ENCODE measurements at places on chromosomes 11 and 22.
A peak's percentile ranks its signal among the peaks of the same experiment; 100 is the strongest.

GRCh38 chr11:71206186-71206585, 46.2 kb downstream of the SHANK2 start:
- no peak for DNase-seq

GRCh38 chr11:116225784-116226585, 546.8 kb downstream of the BUD13 start:
- no peak for DNase-seq

DNA sequence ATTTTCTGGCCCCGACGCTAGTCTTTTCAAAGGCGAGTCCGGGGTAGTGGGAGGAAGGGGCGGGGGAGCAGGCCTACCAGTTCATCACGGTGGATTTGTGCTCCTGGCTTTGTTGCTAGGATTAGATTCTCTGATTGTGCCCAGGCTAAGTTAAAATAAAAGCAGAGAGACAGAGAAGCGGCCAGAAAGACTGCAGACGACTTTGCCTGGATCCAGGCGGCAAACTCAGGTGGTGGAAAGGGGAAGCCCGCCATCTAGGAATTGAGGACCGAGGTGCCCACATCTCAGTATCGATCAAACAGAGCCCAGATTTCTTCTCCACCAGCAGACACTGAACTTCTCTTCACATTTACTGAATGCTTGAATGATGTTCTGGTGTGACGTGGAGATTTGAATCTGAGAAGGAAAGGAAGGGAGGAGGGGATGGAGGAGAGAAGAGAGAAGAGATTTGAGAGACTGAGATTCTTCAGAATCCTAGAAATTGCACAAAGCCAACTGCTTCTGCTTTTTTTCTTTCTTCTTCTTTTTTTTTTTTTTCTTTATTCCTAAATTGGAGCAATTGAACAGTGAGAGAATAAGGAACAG, 2.7 kb downstream of the FAT3 start:
- no peak for DNase-seq

- DNase-seq: no peak
These were observed 4.7 kb upstream of the HBE1 start for GRCh38 chr11:5274395-5274794.

GRCh38 chr11:10324474-10324873, 19.6 kb downstream of the ADM start:
- DNase-seq: no peak

DNA sequence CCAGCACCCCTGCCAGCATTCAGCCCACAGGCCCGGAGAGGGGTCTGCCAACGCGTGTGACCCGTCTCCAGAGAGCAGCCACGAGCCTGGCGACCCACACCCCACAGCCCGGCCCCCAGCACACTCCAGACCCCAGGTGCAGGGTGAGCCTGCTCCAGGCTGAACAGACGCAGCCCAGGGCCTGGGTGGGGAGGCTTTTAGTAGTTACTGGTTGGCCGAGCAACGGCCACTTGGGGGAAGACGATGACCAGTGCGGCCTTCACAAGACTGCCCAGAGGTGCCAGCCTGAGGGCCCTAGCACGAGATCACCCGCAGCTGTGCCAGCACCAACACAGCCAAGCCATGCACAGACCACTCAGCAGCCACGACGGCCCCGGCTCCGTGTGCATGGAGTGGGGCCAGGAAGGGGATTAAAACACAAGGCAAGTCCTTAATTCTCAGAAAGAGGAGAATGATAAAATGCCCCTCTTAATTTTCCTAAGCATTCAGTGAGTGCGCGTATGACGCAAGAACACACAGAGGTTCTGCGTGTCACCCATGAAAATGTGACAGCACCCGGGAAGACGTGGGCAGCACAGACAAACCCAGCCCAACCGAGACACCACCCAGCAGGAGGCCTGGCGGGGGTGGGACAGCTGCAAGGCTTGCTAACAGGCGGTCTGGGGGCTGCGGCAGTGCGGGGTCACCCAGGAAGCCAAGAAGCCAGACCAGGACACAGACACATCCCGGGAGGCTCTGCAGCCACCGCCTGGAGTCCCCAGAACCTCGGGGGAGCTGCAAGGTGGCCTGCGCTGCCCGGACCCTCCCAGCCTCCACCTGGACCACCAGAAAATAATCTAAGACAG, 47.6 kb downstream of the BRD1 start:
- peak; percentile 38 for DNase-seq

DNA sequence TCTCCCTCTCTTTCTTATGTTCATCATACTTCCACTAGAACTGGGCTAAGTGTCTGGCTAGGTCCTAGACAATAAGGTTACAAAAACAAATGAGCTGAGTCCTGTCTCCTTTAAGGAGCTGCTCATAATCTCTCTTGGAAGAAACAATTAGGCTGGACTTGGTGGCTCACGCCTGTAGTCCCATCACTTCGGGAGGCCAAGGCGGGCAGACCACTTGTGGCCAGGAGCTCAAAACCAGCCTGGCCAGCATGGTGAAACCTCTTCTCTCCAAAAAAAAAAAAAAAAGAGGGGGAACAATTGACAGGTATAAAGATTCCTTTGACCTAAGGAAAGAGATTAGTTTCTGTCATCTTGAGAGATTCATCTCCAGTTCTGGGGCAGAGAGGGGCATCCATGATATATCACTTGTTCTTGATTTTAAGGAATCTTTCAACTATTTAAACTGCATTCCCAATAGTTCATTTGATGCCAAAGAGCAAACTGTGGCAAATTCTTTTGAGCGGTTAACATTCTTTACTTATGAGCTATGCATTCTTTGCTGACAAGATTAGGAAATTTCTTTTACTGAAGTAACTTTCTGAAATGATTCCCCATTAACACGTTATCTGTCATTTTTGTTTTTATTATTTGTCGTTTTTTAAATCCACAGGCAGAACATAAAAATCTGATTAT, 125.5 kb downstream of the C11orf87 start:
- DNase-seq: no peak

- no peak for DNase-seq
These were observed 1790.8 kb downstream of the LRRC4C start for GRCh38 chr11:39668640-39669039.

GRCh38 chr22:39388261-39389011, 11.1 kb upstream of the TAB1 start:
- peak; percentile 77 for DNase-seq

- DNase-seq: no peak
These were observed 18.4 kb downstream of the TBX1 start for GRCh38 chr22:19779011-19779421.

- no peak for DNase-seq
These were observed 23.7 kb downstream of the PDHX start for GRCh38 chr11:34940026-34940677.

DNA sequence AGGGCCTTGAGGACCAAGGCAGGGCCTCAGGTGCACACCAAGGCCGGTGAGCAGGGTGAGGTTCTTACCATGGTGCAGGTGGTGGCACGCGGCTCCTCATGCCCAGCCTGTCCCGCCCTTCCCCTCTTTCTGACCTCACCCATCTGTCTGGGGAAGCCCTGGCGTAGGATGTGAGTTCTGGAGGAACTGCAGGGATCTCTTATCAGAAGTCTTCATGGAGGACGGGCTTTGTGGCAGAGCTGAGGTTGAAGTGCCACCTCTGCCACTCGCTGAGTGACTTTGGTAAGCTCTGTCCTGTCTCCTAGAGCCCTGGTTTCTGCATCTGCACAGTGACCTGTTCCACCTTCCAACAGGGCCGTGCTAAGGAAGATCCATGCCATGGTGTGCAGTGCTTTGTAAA, 49.1 kb downstream of the LRRC32 start:
- no peak for DNase-seq

- DNase-seq: peak; percentile 93
These were observed 9.2 kb downstream of the FXYD2 start for GRCh38 chr11:117815262-117815803.

DNA sequence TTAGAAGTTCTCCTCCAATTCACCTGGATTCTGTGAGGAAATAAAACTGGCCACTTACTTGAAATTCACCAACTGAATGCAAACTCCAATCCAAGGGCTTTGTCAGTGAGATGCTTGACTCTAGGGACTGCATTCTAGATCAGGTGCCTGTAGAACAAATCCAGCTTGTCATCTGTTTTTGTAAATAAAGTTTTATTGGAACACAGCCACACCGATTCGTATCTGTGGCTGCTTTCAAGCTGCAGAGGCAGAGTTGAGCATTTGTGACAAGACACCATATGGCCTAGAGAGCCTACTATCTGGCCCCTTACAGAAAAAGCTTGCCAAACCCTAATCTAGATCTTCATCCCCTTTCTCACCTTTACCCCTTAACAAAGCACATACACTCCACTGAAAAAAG, 82.3 kb downstream of the BTBD10 start:
- no peak for DNase-seq

DNA sequence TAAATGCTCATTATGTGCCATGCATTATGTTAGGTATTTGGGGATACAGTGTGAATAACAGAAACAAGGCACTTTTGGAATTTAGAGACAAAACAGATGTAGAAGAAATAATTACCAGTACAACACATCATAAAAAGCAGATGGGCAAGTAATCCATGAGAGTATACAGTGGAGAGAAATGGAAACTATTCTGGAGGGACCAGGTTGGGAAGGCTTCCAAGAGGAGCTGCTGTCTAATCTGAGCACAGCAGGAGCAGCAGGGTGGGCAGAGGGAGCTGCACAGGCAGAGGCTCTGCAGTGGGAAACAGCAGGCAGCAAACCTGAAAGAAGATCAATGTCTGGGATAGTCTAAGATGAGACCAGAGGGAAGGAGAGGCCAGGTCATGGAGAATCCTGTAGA, 268.7 kb upstream of the CCDC90B start:
- DNase-seq: no peak

DNA sequence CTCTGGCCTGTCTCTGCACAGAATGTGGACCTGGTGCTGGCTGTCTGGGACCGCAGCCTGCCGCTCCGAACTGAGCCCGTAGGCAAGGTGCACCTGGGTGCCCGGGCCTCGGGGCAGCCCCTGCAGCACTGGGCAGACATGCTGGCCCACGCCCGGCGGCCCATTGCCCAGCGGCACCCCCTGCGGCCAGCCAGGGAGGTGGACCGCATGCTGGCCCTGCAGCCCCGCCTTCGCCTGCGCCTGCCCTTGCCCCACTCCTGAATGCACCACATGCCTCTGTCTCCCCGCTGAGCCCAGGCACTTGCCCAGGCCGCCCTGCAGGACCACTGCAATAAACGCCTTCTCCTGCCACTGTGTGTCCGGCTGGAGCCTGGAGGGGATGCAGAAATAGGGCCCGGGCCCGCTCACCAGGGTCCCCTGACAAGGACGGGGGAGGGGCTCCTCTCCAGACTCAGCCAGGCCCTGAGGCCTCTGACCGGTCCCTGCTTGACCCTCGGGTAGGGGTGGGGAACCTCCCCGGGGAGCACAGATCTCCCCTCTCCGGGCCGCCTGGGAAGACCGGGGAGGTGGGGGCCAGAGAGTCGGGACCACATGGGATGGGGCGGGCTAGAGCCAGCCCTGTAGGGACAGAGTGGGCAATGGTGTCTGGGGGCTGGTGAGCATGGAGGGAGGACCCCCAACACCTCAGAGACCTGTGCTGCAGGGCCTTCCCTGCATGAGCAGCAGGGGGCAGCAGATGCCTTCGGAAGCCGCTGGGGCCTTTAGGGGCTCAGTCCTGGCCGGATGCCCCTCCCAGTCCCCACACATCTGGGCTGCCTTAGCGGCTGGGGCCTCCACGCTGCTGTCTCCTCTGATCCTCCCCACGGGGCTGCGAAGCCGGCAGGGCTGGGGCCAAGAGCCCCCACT, 1.4 kb upstream of the TNNI2 start:
- peak; percentile 74 for DNase-seq

DNA sequence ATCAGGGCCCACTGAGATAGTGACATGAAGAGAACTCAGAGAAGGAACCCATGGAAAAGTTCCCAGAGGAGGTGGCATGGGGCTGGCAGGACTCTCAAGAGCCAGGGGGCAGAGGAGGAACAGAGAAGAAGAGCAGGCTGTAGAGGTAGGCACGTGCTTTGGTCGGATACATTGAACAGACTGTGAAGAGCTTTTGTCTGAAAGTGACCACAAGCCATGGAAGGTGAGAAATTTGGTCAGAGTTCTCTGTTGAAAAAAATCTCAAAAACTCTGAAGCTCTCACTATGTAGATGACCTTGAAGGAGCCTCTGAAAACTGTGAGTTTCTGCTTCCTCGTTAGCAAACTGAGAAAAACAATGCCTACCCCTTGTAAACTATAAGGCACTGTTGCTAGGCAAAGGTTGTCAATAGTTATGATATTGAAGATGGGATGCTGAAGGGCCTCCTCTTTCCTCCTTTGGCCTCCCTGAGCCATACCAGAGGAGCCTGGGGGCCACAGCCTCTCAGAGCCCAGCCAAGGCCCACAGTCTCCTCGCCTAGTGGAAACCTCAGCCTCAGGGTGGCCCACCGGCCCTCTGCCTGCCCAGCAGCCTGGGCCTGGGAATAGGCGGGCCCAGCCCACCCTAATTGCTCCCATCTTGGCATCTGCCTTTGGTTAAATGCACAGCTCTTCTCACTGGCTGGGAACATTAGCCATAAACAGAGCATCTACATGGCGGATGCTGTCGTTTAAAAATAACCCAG, 415.7 kb downstream of the SOX6 start:
- DNase-seq: no peak

- DNase-seq: peak; percentile 18
These were observed 124.7 kb downstream of the CADM1 start for GRCh38 chr11:115379528-115379927.

GRCh38 chr11:121661880-121662486, 209.2 kb upstream of the SORL1-AS1 start:
- DNase-seq: no peak

- DNase-seq: no peak
These were observed 7.8 kb downstream of the DCDC1 start for GRCh38 chr11:31361743-31362142.

DNA sequence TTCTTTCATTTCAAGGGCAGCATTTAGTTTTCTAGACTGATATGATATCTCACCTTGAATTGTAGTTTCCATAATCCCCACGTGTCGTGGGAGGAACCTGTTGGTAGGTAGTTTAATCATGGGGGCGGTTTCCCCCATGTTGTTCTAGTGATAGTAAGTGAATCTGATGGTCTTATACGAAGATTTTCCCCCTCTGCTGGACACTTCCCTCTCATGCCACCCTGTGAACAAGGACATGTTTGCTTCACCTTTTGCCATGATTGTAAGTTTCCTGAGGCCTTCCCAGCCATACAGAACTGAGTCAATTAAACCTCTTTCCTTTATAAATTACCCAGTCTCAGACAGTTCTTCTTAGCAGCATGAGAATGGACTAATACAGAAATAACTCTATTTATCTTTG, 851.1 kb upstream of the FAT3 start:
- DNase-seq: no peak

- peak; percentile 95 for DNase-seq
These were observed 2.7 kb downstream of the NEAT1 start for GRCh38 chr11:65425105-65425970.

- no peak for DNase-seq
These were observed 48.6 kb downstream of the ZC3H12C start for GRCh38 chr11:110141812-110142211.

GRCh38 chr11:112315057-112315720, 54.5 kb upstream of the PLET1 start:
- no peak for DNase-seq

- DNase-seq: no peak
These were observed 44.3 kb upstream of the CEP126 start for GRCh38 chr11:101870510-101870909.

- peak; percentile 49 for DNase-seq
These were observed 14.4 kb upstream of the OR52K1 start for GRCh38 chr11:4467811-4468606.

GRCh38 chr11:30935861-30936260, 349.7 kb upstream of the MPPED2 start:
- DNase-seq: no peak

Data from suppressor macrophage treated with lipopolysaccharide for 1 hour (primary cell).